Head of caudate nucleus (tissue), 42 donors: ENCODE measurements at places on chromosomes 12 and 14.

DNA sequence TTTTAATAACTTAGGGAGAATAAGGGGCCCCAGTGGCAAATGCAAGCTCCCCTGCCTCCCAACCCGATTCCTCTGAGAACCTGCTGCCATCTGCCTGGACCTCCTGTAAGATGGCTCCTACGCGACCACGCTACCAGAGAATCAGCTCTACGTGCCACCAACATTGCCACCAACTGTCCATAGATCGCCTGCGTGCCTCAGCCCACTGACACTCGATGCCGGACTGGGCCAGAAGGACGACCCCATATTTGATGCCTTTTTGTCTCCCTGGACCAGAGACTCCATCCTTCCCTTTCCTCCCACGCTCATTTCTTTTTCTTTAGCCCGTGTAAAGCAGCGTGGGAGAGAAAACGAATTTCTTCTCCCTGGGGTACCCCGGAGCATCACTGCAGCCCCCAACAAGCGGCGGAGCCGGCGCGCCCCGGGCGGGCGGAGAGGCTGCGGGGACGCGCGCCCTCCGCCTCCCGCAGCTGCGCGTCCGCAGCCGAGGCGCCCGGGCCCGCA is 565 bp upstream of the KLHL42 start:
- DNase-seq: peak; percentile 38

- no peak for DNase-seq
Measured at GRCh38 chr12:47781479-47782371, 8.7 kb downstream of the SLC48A1 start.

GRCh38 chr14:103999795-104000440 is 57.6 kb upstream of the RD3L start:
- no peak for DNase-seq

DNA sequence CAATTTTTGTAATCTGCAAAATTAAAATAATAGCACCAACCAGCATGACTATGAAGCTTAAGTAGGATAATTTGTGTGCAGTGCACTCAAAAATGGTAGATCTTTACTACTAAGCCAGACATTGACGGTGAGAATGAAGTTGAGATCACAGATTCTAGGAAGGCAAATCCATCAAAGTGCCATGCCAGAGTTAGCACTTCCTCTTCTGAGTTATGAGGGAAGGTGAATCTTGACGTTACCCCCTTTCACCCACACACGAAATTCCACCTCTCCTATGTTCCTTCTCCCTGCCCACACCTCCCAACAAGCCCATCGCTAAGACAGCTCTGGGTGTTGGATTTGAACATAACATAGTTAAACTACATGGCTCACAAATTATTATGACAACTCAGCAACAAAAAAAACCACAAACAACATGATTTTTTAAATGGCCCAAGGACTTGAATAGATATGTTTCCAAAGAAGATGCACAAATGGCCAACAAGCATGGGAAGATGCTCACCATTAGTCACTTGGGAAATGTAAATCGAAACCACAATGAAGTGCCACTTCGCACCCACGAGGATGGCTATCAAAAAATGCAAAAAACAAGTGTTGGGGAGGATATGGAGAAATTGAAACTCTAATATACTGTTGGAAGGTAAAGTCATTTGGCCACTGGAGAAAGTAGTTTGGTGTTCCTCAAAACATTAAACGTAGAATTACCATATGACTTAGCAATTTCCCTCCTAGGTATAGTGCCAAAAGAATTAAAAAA is 119.3 kb upstream of the RAP1B start:
- no peak for DNase-seq

GRCh38 chr12:121278169-121279070 is 18.1 kb downstream of the CAMKK2 start:
- no peak for DNase-seq

DNA sequence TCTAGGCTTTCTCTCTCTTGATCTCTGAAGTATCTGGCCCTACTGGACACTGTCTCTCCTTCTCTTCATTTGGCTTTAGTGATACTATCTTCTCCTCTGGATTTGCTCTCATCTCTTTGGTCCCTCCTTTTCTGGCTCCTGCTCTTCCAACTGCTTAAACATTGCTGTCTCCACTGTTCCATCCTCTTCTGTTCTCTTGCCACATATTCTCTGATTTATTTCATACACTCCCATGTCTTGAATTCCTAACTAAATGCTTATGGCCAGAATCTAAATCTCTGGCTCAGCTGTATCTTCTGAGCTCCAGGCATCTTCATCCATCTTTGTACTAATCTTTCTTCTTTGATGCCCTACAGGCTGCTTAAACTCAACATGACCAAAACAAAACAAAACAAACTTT is 25.5 kb upstream of the PCED1B start:
- no peak for DNase-seq

- DNase-seq: no peak
Measured at GRCh38 chr14:76134231-76134630, 17.5 kb upstream of the GPATCH2L start.

DNA sequence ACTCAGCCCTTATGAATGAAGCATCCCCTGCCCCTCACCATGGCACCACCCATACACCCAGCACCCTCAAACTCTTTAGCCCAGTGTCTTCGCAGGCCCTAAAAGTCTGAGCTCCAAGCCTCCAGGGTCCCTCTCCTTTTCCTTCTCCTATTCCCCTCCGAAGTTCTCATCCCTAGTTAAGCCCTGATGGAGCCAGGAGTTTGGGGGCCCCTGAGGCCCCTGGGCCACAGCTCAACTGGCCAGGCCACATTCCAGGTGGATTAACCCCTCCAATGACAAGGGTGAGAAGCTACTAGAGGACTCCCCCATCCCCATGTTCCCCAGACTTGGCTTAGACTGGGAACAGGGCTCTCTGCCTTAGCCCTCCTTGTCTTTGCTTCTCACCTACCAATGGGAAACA is 2.6 kb downstream of the RARG start:
- DNase-seq: no peak

GRCh38 chr12:54240971-54241588 is 38.8 kb downstream of the CBX5 start:
- no peak for DNase-seq

- no peak for DNase-seq
Measured at GRCh38 chr14:36916668-36917067, 255.0 kb downstream of the PAX9 start.

DNA sequence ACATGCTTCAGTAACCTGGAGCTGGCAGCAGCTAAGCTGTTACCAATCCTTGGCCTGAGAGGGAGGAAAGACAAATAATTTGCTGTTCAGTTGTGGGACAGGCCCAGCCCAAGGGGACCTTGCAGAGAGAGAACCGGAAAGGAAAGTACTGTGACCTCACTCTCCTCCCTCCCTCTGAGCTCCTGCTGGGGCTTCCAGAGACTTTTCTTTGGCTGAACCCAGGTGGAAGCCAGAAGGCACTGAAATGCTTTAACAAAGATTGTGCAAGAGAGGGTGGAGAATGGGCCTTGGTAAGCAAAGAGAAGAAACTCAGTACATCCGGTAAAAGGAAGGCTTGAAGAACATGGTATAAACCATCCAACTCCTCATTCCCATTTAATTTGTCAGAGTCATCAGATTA is 457.1 kb downstream of the GLT1D1 start:
- DNase-seq: no peak

- no peak for DNase-seq
Measured at GRCh38 chr14:94109915-94110250, 653 bp upstream of the IFI27 start.

DNA sequence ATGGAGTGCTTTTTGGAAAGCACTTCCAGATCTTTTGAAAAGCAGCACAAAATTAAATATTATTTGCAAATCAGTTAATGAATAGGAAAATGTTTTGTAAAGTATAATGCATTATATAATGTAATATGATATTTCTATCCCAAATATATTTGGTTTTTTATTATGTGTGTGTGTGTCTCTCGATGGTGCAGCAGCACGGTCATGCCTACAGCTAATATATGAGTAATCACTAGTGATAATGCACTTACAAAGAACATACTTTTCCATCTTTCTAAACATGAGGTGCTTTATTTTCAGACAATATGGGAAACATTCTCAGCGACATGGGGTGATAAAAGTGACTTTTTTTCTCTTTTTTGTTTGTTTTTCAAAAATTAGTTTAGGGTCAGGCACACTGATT is 1.3 kb upstream of the EEA1 start:
- no peak for DNase-seq

DNA sequence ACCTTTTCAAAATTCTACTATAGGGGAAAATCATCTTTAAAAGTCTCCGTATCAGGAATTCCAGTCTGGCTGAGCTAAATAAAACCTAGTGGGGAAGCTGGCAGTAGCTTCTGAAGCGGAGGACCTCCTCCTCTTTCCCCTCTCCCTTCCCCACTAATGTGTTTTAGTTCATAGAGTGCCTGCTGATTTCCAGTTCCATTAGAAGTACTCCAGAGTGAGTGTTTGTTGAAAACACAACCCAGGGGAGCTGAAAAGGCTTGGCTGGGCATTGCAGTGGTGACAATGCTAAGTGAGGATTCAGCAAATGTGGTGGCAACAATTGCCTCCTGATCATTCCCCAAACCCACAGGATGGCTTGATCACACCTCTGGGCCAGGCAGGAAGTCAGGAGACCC is 144.2 kb upstream of the FRMD6 start:
- DNase-seq: peak; percentile 5

DNA sequence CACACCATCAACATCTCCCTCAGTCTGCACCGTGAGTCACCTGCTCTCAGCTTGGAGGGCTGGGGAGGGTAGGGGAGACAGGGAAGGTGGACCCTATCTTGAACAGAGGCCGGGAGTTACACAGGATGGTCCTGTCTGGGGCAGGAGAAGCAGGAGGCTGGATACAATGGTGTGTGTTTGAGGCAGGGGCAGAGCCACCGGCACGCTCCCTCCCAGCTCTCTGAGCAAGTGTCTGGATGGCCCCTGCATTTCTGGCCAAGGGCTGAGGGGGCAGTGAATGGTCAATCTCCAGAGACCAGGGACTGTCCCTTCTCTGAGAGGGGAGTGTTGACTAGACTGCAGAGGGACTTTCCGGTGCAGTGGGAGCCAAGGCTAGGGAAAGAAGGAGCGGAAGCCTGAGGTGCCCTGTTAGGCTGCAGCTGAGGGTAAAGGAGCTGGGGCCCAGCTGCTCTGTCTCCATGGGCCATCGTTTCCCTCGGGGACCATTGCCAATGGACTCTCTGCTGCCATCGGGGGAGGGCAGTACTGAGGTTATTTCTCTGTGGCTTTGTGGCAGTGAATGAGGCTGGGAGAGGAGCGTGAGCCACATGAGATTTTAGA is 1.9 kb downstream of the LRP1-AS start:
- peak; percentile 41 for DNase-seq

DNA sequence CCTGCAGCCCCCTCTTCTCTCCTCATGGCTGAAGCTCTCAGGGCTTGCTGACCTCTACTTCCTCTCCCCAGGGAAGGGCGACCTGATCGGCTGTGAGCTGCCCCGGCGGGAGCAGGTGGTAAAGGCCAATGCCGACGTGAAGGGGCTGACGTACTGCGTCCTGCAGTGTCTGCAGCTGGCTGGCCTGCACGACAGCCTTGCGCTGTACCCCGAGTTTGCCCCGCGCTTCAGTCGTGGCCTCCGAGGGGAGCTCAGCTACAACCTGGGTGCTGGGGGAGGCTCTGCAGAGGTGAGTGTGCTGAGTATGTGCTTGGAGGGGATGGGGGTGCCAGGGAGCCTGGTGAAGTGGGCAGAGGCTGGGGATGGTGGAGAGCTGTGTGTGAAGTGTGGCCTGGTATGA is 13.7 kb downstream of the MCRS1 start:
- no peak for DNase-seq

DNA sequence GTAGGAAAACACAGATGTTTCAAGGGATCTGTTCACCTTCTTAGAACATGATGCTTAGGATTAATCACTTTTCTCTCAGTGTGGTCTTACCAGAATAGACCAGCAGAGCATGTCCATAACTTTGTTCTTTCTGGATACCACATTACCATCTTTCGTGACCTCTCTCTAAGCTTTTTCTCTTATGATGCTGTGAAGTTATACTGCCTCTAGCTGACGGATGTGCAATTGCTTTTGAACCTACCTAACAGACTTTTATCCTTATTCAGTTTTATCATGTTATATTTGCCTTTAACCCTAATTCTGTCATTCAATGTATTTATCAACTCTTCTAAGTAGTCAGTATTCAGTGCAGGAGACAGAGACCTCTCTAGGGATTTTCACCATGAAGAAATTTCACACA is 246.7 kb downstream of the DACT1 start:
- DNase-seq: no peak

GRCh38 chr12:57952766-57953165 is 11.4 kb downstream of the ATP23 start:
- DNase-seq: no peak

GRCh38 chr14:76876076-76876475 is 49.9 kb downstream of the LRRC74A start:
- DNase-seq: peak; percentile 83

DNA sequence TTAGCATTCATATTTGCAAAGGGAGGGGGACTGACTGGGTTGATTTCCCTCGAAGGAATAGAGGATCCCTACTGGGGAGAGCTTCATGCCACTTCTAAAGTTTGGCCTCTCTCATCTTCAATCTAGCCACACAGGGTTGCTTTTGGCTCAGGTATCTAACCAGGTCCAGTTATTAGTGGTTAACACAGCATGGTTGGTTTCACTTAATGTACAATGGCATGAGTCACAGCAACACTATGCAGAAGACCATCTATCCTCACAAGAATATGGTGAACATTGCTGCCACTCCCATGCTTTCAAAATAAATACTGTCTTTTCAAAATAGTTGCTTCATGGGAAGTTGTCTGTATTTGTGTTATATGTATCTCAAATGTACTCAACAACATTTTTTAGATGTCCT is 6.6 kb upstream of the RAB3IP start:
- no peak for DNase-seq

- no peak for DNase-seq
Measured at GRCh38 chr14:64919618-64920017, 5.4 kb downstream of the CHURC1 start.

DNA sequence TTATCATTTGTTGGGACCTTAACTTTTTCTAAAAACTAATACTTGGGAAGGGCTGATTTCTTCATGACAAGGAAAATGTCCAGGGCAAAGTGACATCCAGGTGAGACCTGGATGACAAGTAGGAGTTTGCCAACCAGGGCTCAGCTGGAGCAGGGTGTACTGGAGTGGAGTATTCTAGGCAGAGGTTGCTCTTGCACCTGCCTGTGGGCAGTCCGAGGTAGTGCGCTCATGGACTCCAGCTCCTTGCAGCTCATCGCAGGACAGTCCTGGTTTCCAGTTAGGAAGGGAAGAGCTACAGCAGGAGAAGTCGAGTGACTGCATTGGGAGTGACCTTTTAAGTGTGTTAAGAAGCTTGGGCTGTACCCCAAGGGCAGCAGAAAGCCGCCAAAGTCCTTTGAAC is 175.9 kb downstream of the PELI2 start:
- DNase-seq: no peak

DNA sequence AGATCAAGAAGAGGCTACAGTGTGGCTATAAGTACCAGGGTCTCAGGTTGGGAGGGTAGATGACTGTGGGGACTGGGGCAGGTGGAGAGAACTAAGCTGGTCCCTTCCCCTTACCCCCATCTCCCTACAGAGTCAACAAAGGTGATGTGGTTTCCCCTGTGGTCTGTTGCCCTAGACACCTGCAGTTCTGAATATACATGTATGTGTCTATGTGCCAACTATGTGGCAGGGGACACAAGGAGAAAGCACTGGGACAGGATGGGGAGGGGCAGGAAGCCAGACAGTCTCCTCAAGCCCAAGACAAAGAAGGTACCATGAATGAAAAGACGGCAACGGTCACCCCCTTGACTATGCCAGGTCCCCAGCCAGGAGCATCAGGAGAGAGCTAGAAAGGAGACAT is 4.5 kb upstream of the HDAC7 start:
- DNase-seq: no peak
